ENCODE measurements at places on chromosomes 13 and 19.

DNA sequence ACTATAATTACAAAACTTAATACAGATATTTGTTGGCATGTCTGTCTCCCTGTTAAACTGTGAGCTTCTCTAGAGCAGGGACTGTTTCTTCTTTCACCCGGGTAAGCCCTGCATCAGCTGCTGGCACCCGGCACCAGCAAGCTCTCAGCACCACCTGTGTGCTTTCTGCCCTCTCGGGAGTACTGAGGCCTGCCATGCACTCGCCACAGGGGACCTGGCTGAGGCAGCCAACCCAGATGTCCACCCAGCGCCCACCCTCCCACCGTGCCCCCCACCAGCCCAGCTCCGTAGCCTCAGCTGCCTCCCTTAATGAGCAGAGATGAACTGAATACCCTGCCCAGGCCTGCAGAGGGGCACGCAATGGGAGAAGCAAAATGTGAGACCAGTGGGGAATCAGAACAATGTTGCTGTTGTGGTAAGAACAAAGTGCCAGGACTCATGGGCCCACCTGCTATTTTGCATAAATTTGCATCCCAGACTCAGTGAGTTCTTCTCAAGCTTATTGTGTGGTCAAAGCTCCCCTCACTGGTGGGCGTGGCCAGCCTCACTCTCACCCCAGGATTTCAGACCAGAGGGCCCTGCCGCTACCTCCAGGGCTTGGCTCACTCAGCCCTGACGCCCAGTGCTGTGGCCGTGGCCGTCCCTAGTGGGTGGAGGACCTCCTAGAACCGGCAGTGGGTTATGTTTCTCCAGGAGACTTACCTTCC is 14.6 kb upstream of the SERPINE3 start:
- DNase-seq, result no peak

- no peak for DNase-seq
Measured at GRCh38 chr13:35903075-35903474, 228.1 kb downstream of the DCLK1 start.

GRCh38 chr13:23134542-23134941 is 46.2 kb upstream of the SGCG start:
- no peak for DNase-seq

GRCh38 chr13:39910041-39910440 is 254.6 kb downstream of the COG6 start:
- DNase-seq, result no peak

DNA sequence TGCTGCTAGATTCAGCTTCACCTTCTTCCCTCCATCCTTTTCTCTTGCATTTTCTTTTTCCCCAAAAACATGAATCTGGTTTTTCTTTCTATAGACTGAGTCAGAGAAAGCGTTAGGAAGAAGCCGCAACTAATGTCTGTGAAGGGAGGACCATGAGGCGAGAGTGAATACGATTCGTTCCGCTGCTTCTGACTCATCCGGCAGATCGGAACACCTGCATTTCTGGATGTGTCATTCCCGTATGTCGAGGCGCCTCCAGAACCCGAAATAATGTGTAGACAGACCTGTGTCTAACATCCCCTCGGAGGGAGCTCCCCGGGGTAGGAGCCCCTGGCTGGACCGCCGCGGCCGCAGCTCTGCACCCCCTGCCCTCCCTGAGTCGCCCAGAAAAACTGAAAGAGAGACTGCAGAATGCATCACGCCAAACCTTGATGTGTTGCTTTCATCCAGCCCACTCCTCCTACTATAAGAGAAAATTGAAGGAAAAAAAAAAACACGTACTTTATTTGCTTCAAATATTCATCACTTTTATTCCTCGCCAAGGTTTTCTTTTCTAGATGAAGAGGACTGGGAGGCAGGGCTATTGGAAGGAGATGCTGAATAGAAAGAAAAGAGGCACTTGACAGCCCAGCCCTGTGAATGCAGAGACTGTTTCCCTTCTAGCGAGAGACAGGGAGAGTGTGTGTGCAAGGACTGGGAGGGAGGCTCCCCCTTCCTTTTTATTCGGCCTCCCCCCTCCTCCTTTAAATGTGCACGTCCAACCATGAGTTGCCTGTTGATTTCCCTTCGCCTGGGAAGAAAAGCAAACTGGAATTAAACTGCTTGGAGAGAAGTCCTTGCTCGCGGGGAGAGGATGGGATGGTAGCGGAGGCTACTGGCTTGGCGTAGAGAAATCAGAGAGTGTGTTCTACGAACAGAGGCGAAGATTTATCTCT is 616 bp upstream of the PCDH17 start:
- DNase-seq, result no peak

DNA sequence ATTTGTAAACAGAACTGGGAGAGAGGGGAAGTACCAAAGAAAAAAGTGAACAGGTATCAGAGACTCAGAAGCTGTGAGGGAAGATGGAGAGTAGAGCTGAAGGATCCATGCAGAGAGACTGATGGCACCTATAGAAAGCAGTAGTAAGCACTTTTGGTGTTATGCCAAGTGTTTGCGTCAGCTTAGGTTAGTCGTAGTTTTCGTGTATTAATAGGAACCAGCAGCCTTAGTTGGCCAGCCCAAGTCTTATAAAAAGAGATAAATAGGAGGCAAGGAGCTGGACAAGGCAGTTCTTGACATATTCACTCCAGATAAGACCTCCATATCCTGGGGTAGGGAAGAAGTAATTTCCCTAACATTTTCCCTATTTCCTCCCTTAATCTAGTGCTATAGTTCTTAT is 214.2 kb downstream of the OXGR1 start:
- DNase-seq, result no peak

DNA sequence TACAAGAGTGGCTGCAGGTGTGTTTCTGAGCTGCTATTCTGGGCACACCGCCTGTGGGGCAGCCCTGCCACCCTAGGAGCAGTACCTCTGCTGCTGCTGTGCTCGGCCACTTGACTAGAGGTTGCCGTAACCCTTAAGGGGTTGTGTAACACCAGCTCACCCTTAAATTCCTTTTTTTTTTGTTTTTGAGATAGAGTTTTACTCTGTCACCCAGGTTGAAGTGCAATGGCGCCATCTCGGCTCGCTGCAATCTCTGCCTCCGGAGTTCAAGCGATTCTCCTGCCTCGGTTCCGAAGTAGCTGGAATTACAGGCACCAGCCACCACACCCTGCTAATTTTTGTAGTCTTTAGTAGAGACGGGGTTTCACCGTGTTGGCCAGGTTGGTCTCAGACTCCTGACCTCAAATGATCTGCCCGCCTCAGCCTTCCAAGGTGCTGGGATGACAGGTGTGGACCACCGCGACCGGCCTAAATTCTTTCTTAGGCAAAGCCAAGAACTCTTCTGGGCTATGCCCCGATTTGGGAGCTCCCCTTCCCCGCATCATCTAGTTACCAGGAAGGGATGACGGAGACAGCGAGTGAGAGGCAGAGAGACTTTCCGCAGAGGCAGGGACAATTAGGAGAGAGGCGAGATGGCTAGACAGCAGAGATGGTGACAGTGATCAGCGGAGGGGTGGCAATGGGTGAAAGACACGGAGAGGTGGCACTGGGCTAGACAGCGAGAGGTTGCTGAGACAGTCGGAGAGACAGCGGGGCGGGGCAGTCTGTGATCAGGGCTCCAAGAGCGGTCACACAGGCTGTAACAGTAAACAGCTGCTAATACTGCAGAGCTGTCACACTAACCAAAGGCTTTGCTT is 4.4 kb upstream of the LILRA5 start:
- DNase-seq, result no peak

GRCh38 chr13:54657588-54657987 is 1629.0 kb downstream of the OLFM4 start:
- no peak for DNase-seq

GRCh38 chr13:98581971-98582702 is 5.2 kb upstream of the STK24 start:
- no peak for DNase-seq

- no peak for DNase-seq
Measured at GRCh38 chr19:55227241-55228014, 1.1 kb downstream of the TMEM86B start.
